ENCODE measurements at places on chromosomes 16 and 17. TPM values are rescaled to one million over a fixed set of nuclear protein-coding genes. Genes with fewer than 3 reads are reported as not detected.
A peak's percentile ranks its signal among the peaks of the same experiment; 100 is the strongest.

- DNase-seq, result no peak
Observed at GRCh38 chr17:63335831-63336230, 110.3 kb downstream of the CYB561 start.

DNA sequence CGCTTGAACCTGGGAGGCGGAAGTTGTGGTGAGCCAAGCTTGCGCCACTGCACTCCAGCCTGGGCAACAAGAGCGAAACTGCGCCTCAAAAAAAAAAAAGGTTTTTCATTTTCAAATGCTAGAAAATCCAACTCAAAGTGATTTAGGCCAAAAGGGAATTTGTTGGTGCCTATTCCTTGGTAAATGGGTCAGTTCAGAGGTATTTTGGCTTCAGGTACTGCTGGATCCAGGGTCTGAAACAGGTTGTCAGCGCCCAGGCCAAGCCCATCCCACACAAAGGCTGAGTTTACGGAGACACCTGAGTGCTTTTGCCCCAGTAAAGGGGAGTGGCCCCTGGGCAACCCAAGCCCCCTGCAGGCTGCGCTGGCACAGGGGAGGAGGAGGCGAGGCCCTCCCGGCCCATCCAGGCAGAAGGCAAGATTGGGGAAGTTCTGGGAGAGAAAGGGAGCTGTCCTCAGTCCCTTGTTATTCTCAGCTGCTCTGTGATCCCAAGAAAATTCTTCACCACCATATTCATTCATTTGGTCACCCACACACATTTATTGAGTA lies 8.5 kb upstream of the JPH3 start:
- no peak for DNase-seq

DNA sequence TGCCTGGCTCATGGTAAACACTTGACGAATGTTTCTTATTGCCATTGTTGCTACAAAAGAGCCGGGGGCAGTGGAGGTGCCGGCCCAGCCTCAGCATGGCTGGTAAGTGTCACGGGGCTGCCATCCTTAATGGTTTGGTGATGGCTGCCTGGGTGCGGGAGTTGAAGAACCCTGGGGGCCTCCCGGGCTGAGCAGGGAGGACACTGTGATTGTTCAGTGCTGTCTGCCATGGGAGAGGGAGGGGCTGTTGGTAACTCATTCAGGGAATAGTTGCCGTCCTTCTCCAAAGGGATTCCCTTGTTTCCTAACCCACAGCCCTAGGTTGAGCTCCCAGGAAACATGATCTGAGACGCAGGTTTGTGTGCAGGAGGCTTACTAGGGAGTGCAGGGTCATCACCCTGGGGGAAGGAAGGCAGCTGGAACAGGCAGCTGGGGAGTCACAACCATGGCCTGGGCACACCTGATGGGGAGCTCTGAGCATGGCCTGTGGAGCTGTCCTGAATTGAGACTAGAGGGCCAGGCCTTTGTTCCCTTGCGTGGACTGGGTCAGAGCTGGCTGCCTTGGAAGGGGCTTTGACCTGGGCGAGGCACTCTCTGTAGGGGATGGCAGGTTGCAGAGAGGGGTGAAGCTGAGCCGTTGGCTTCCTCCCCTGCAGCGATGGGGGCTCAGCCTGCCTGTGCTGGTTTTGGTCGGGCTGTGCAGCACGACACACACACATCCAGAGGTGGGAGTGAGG lies 85.7 kb downstream of the PLCG2 start:
- DNase-seq, result no peak

Gene ASGR1
- 1.2 TPM for total RNA-seq

- no peak for DNase-seq
Observed at GRCh38 chr16:55496509-55497145, 12.2 kb upstream of the LPCAT2 start.

DNA sequence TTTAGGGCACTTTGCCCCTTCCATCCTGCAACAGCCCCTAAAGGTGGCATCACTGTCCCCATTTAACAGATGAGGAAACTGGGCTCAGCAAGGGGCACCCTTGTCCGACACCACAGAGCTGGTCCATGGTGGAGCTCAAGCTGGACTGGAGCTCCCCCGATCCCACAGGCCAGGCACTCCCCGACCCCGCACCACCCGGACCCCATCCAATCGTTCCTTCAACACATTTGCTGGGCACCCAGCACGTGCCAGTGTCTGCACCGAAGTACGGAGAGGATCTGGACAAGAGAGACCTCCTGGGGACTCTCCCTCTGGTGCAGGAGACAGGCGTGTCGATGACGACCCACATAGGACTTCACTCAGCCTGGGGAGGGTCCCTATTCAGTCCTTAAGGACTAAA lies 13.4 kb downstream of the EMC6 start:
- no peak for DNase-seq

DNA sequence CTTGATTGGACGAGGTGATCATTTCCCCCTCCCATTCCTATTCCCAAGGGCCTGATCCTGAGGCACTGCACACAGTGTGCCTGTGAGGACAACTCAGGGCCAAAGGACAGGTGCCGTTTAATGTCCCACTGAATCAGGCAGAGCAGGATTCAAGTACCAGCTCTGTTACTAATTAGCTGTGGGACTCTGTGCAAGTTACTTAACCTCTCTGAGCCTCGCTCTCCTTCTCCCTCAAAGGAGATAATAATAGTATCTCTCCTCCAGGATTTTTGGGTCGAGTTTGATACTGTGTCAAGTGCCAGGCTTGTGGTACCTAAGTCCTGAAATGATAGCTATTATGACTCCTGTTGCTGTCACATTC lies 86.8 kb upstream of the NKD1 start:
- DNase-seq, result no peak

DNA sequence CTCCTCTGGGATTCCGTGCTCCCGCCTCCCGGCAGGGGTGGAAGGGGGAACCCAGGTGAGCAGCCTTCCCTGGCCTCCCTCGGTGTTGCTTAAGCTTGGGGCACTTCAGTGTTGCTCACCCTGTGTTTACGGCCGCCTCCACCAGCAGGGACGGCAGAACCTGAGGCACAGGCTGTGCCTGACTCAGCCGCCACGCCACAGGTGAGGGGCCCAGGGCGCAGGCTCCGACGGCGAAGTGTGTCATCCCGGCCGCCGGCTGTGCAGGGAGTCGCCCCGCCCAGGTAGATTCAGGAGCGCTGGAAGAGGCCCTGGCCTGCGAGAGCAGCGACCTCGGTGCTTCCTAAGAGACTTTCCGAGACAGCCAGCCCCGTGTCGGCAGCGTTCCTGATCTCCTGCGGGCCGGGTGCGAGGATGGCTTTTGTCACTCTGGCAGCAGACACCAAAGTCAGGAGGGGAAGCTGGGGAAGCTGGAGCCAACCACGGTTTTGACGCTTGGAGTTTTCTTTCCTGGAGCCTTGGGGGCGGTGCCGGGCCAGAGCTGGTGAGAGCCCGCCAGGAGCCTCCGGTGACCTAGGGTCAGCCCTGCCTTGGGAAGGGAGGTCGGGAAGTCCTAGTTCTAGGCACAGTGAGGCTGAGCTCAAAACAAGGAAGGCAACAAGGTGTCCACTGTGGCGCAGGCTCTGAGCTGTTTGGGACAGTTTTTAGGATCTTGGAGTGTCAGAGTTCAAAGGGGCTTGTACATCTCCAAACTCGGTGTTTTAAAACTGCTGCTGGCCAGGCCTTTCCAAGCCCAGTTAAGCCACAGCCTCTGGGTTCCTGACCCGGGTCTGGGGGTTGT lies 2.1 kb downstream of the GSE1 start:
- DNase-seq, result no peak

Gene HES7
- 0.67 TPM for total RNA-seq

DNA sequence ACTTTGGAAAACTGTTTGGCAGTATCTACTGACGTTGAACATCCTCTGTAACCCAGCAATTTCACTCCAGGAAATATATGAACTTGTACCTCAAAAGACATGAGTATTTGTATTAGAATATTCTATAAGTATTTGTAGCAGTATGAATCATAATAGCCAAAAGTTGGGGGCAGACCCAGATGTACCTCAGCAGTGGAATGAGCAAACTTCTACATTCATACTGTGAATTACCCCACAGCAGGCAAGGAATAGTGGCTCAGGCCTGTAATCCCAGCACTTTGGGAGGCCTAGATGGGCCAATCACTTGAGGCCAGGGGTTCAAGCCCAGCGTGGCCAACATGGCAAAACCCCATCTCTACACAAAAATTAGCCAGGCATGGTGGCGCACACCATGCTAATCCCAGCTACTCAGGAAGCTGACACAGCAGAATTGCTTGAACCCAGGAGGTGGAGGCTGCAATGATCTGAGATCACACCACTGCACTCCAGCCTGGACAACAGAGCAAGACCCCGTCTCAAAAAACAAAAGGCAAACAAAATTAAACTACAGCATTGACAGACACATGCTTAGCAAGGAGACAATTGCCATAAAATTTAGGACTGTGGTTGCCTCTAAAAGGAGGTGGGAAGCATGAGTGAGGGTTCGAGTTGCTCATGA lies 11.2 kb upstream of the HELZ start:
- no peak for DNase-seq

DNA sequence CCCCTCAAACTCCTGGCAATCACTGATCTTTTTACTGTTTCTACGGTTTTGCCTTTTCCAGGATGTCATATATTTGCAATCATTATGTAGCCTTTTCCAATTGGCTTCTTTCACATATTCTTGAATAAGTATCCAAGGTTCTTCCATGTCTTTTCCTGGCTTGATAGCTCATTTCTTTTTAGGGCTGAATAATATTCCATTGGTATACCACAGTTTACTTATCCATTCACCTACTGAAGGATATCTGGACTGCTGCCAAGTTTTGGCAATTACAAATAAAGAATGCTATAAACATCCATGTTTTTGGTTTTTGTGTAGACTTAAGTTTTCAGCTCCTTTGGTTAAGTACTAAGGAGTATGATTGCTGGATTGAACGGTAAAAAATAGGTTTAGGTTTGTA lies 16.0 kb downstream of the GPATCH8 start:
- DNase-seq, result no peak

DNA sequence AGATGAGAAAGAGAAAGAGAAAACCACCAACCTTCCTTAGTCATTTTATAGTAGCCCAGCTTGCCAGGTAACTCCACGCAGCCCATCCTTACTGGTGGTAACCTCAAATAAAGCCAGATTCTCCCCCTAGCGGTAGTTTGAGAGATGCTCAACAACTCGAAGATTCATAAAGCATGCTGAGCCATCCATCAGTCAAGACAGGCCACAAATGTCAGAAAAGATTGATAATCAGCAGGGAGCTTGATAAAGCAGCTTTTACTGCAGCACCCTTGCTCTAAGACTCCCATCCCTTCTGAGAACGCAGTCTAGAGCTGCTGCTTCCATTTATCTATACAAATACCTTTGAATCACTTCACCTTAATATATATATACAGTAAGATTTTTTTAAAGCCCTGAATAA lies 451.5 kb upstream of the HSBP1 start:
- no peak for DNase-seq

DNA sequence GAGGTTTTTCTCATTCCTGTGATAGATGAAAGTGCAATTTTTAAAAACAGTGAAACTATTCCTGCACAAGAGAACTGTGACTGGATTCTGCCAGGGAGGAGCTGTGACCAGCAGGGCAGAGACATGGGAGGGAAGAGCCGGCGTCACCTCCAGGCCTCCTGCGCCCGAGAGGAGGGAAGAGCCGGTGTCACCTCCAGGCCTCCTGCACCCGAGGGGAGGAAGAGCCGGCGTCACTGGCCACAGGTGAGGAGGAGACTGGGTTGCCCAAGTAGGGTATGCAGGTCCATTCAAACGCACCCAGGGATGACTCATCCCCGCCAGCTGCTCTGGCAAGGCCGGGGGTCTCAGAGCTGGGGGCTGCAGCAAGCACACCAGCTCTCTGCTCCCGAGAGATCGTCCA lies 56.7 kb downstream of the METRNL start:
- DNase-seq, result peak; percentile 57

Gene CPHXL2
- not detected for total RNA-seq

DNA sequence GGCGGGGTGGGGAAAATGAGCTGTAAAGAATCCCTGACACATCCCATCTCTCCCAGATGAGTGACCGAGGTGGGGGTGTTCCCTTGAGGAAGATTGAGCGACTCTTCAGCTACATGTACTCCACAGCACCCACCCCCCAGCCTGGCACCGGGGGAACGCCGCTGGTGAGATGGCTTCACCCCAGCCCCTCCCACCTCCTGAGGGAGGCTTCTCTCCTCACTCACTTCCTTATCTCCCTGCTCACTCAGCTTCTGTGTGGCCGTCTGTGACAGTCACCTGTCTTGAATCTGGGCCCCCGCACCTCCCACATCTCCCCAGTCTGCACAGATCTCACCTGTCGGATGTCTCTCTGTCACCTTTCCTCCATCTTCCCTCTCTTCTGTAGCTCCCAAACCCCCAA lies 13.4 kb downstream of the PDK2 start:
- no peak for DNase-seq

DNA sequence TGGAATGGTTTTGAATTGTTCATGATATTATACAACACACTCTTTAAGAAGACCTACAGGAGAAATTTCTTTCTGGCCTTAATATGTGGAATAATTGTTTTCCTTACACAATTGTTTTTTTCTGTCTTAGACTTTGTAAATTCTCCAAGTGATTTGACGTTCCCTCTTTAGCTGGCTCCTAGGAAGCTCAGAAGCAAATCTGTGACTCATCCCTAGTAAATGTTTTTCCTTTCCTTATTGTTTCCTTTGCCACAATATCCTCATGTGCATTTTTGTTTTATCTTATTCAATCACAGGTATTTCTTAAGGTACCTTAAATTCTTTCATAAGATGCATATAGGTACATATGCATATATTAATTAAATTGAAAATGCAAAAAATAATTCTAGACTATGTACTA lies 13.5 kb downstream of the KIAA0753 start:
- DNase-seq, result no peak

Gene CD79B
- total RNA-seq, result 5.5 TPM

DNA sequence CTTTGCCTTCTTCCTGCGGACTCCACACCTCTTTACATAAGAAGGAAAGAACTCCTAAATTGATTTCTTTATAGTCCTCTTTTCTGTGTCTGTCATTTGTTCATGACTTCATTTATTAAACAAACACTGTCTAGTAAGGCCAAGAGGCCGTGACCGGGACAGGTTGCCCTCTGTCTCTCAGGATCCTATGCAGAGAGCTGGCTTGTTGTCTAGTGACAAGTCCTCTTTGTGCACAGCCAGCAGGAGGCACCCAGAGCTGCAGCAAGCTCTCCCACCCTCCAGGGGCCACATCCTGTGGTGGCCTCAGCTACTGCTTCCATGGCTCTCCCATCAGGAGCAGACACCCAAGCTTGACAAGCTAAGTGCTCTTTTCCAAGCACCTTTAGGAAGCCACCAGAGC lies 50.6 kb downstream of the PLD6 start:
- DNase-seq, result no peak
